ENCODE measurements at places on chromosomes 2 and 18. TPM values are rescaled to one million over a fixed set of nuclear protein-coding genes. Genes with fewer than 3 reads are reported as not detected.

Gene NT5DC4
- total RNA-seq, result not detected

Gene NR4A2
- 4.5 TPM for total RNA-seq

Gene AFF3
- total RNA-seq, result not detected

Gene ORMDL1
- total RNA-seq, result 45.3 TPM

Gene ZNF532
- total RNA-seq, result 20.7 TPM

Gene TCF7L1
- 7.2 TPM for total RNA-seq

Gene MLPH
- total RNA-seq, result 289 TPM

Gene EML6
- total RNA-seq, result 1.2 TPM

Gene TACR1
- 0.09 TPM for total RNA-seq

Gene AQP12B
- total RNA-seq, result not detected

Gene SLC9A4
- not detected for total RNA-seq

Gene COMMD1
- total RNA-seq, result 43.0 TPM

Gene SH3BP4
- total RNA-seq, result 28.9 TPM

Gene ASTL
- not detected for total RNA-seq

Gene IL1F10
- total RNA-seq, result not detected

Gene MC5R
- total RNA-seq, result not detected

Gene CNTNAP5
- not detected for total RNA-seq

Gene SIX2
- 0.35 TPM for total RNA-seq

Gene BCL11A
- total RNA-seq, result 0.06 TPM

Gene CAVIN2
- 10.3 TPM for total RNA-seq

Gene TXNL1
- total RNA-seq, result 67.4 TPM

Gene CIAO1
- 79.3 TPM for total RNA-seq

Gene ACADL
- total RNA-seq, result 0.07 TPM

Gene FBXO48
- total RNA-seq, result 0.65 TPM

Gene SKOR2
- not detected for total RNA-seq

Gene POTEF
- total RNA-seq, result not detected

Gene IL36G
- 0.10 TPM for total RNA-seq

Gene POTEI
- total RNA-seq, result 0.01 TPM
